ENCODE measurements at places on chromosomes 11 and 22.

GRCh38 chr11:66850235-66850587, 6.7 kb upstream of the LRFN4 start:
- DNase-seq = no peak

GRCh38 chr11:110075847-110076208, 17.4 kb upstream of the ZC3H12C start:
- DNase-seq = no peak

- no peak for DNase-seq
Observed at GRCh38 chr22:36790648-36791047, 14.7 kb upstream of the IFT27 start.

- no peak for DNase-seq
Observed at GRCh38 chr11:86374069-86374468, 618 bp upstream of the CCDC81 start.

- DNase-seq = no peak
Observed at GRCh38 chr11:61533401-61533800, 24.9 kb downstream of the LRRC10B start.

DNA sequence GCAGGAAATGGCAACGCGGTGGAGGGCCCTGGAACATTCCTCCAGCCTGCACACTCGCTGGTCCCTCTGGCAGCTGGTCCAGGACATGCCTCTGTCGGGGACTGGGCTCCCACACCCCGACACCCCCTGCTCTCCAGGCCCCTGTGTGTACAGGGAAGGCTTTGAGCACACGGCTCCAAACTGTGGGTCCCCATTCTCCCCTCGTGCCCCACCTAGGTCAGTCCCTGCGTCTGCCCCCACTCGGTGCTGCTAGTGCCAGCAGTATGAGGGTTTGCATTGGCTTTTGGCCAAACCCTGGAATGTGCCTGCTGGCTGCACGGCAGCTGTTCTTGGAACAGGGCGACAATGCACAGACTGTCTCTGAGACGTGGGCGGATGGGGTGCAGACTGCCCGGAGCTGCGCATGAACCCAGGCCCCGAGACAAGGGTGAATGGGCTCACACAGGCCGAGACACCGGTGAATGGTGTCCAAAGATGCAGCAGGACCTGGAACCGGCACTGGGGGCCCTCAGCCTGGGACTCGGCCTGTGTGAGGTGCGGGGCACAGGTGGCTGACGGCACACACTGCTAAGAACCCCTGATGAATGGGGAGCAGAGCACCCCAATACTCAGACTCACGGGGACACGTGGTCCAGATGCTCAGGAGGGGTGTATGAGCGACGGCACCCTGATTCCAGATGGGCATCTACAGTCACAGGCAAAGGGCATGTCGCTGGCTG, 7.5 kb upstream of the SYT8 start:
- no peak for DNase-seq

- DNase-seq = no peak
Observed at GRCh38 chr11:82288471-82288870, 445.2 kb downstream of the FAM181B start.

DNA sequence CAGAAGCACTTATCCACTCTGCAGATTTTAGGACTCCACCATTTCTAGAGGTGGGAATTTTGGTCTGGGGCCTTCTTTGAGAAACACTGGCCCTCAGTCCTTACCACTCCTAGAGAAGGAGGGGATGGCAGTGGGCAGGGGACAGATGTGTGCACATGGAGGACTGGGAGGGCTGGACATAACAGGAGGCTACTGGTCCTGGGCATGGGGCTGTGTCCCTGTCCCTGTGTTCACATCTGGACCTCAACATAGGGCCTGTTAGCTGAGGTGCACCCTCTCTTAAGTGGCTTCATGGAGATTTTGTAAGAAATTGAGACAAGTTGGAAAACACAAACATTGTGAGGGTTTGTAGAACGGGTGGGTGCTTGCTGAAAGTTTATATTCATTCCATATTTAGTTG, 103.4 kb downstream of the ATXN10 start:
- DNase-seq = no peak

- DNase-seq = no peak
Observed at GRCh38 chr11:41394521-41395195, 64.8 kb downstream of the LRRC4C start.

- no peak for DNase-seq
Observed at GRCh38 chr11:122094836-122095235, 21.2 kb downstream of the BLID start.

DNA sequence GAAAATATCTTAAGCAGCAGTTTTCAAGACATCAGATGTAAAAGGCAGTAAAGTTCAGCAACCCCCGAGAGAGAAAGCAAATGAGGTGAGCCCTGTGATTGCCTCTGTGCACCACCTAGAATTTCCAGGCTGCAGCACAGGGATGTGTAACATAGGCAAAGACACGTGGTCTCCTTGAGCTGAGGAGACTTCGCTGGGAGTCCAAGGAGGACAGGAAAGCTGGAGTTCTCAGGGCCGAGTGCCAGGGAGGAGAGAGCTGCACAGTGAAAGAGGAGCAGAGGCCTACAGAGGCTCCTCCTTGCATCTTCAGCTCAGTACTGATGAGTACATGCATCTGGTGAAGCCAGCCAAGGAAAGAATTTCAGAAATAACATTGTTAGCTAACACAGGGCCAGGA, 17.6 kb upstream of the TOLLIP start:
- no peak for DNase-seq

GRCh38 chr11:27046956-27047355, 6.3 kb downstream of the BBOX1 start:
- DNase-seq = no peak

DNA sequence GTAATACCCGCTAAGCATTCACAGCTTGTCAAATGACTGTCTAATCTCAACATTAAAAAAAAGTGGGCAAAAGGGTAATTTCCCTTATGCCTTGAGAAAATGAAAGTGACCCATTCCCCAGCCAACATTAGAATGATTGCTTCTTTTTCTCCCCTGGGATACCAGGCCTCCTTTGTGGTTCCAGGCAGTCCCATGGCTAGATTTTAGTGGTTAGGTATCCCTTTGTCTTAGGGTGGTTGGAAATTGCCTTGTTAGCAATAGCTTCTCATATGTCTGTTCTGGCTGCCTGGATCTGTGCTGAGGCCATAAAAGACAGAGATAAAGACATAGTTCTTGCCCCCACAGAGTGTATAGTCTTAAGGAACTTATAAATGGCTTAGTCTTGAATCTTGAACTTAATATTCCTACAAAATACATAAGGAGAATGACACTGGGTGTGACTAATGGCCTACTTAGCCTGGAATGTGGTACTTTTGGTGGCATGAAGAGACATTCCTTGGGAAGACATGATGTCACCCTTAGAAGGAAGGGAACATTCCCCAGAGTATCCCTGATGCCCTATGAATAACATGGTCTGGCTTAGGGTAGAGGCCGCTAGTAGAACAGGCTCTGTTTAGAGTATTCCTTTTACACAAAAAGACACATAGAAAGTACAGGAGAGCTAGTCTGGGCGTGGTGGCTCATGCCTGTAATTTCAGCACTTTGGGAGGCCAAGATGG, 90.3 kb downstream of the ZBTB16 start:
- DNase-seq = no peak

DNA sequence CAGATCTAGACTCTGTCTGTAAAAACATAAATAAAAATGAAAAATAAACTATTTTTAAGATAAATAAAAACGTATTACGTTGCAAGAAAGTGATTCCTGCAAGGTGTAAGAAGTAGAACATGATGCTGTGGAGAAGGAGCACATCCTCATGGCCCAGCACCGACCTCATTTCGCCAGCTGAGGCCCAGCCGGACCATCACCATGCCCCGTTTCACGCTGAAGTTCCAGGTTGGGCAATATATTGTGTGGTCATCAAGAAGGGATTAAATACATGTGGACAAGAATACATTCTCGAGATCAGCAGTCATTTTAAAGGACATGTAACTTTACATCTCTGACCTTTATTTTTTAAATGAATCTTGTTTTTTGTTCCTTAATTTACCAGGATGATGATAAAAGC, 20.7 kb upstream of the CTTN start:
- no peak for DNase-seq

- DNase-seq = no peak
Observed at GRCh38 chr22:21811982-21812381, 55.5 kb downstream of the MAPK1 start.

- no peak for DNase-seq
Observed at GRCh38 chr11:95119361-95120060, 29.9 kb downstream of the ENDOD1 start.

- no peak for DNase-seq
Observed at GRCh38 chr11:105456950-105457349, 152.9 kb upstream of the GRIA4 start.

- no peak for DNase-seq
Observed at GRCh38 chr22:38783095-38783615, 10.8 kb downstream of the DNAL4 start.

DNA sequence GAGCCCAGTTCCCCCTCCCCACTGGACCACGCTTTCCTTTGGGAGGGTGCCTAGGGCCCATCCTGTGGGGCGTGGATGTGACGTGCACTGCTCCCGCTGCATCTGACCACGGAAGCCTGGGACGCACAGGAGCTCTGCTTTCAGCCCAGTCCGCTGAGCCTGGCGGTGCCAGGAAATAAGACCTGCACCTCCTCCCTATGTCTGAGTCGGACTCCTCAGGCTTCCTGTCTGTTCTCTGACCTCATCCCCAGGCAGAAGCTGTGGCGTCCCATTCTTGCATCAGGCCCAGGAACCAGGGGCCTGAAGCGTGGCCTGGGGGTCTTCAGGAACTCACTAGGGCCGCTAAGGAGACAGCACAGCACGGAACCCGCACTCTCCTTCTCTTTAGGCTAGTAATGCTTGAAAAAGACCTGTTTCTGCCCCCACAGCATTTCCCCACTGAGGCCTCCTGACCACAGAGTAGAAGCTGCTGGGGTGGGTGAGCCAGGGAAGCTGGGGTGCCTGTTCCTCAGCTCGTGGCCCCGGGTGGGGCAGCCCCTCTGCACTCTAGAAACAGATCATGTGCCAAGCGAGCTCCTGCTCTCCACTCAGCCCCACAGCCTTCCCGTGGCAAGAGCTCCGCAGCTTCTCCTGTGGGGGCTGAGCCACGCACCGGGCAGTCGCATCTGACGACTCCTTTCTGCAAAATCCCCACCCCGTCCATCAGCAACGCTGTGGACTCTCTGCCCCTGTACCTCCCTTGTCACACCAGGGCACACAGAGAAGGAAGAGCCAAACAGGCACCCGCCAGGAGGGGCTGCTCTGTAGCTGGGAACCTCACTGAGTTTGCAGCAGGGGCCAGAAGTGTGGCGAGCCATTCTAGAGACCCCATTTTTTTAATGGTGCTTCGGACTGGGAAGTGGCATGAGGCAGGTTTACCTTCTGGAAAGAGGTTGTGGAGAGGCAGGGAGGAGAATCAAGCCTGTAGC, 22.6 kb downstream of the MOV10L1 start:
- no peak for DNase-seq

DNA sequence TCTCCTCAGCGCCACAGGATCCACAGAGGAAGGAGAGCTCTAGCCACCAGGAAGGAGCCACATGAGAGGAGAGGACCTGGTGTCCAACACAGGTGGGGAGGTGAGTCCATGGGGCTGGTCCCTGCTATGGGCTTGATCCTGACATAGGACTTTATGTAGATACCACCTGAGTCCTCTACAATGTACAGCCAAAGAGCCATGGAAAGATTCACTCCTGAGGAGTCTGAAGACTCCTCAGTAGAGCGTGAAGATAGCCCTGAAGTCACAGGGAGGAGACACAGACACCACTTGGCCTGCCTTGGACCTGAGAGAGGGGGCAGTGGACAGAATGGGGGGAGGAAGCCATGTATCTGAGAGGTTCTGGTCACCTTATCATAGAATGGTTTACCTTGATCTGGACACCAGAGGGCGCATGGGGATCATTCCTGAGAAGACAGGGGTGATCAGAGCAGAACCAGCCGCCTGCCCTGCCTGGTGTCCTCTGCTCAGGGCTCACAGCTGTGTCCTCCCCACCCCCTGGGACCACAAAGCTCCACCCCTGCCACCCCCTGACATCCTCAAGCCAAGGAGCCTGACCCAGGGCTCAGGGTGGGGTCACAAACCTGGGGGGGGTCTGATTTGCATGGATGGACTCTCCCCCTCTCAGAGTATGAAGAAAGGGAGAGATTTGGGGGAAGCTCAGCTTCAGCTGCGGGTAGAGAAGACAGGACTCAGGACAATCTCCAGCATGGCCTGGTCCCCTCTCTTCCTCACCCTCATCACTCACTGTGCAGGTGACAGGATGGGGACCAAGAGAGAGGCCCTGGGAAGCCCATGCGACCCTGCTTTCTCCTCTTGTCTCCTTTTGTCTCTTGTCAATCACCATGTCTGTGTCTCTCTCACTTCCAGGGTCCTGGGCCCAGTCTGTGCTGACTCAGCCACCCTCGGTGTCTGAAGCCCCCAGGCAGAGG, 77.0 kb downstream of the ZNF280B start:
- DNase-seq = no peak

GRCh38 chr11:86369668-86370067, 5.0 kb upstream of the CCDC81 start:
- DNase-seq = no peak

DNA sequence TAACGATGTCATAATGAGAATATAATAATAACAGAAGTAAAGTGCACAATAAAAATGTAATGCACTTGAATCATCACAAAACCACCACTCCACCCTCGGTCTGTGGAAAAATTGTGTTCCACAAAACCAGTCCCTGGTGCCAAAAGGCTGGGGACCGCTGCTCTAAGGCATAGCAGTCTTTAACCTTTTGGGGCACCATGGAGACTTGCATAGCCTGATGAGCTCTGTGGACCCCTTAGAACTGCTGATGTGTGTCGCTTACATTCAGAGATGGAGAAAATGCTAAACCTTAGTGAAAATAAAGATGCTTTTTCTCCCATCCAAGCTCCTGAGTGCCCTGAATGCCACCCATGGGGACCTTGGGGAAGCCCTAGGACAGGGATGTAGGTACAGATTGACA, 87.6 kb upstream of the SEPTIN5 start:
- DNase-seq = no peak

- DNase-seq = no peak
Observed at GRCh38 chr11:58905011-58905720, 34.1 kb upstream of the GLYATL1 start.

DNA sequence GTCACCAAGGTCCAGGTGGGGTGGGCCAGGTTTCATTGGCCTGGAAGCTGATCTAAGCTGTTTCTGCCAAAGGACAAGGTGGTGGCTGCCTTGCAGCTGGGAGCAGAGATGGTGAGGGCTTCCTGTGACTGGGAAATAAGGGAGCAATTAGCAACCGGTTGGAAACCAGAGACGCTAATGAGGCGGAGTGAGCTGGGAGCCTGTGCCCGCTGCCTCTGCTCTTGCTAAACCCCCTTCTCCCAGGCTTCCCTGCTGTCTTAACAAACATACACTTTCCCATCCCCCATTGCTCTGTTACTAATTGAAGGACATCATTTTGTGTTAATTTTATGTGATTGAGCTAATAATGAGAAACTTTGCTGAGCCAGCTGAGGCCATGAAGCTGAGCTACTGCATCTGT, 121.8 kb downstream of the INSC start:
- no peak for DNase-seq

GRCh38 chr11:12775955-12776354, 101.7 kb downstream of the TEAD1 start:
- no peak for DNase-seq

All from stimulated activated CD8-positive, alpha-beta memory T cell treated with anti-CD3 and anti-CD28 coated beads, Interleukin-12 subunit alpha, Interleukin-12 subunit beta, amount 100 ng/mL, for 4 hours (primary cell).